ENCODE measurements at places on chromosomes 1 and 21. TPM values are rescaled to one million over a fixed set of nuclear protein-coding genes. Genes with fewer than 3 reads are reported as not detected.

FMO4 gene
- 1.9 TPM for total RNA-seq

NFIA gene
- 41.5 TPM for total RNA-seq

KRTAP13-4 gene
- total RNA-seq: not detected

CFAP57 gene
- total RNA-seq: 1.4 TPM
